ENCODE measurements at places on chromosomes 7 and 10. TPM values are rescaled to one million over a fixed set of nuclear protein-coding genes. Genes with fewer than 3 reads are reported as not detected.

GRCh38 chr7:127571741-127572505 lies 13.5 kb downstream of the GCC1 start:
- DNase-seq, result no peak

Gene VAX1
- total RNA-seq, result not detected

GRCh38 chr10:43669386-43669785 lies 20.7 kb upstream of the ZNF32 start:
- no peak for DNase-seq

DNA sequence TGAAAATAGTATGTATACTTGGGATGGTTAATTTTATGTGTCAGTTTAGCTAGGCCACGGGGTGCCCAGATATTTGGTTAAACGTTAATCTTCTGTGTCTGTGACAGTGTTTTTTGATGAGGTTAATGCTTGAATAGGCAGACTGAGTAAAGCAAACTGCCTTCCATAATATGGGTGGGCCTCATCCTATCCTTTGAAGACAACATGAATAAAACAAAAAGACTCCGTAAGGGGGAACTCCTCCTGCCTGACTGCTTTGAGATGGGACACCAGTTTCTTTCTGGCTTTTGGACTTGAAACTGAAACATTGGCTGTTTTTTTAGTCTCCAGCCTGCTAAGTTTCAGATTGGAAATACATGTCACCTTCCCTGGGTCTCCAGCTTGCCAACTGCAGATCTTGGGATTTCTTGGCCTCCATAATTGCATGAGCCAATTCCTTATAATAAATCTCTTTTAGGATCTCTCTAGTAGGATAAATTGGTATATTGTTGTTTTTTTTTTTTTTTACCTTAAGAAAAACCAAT lies 59.9 kb upstream of the GLCCI1 start:
- DNase-seq, result no peak

Gene PNPLA8
- total RNA-seq, result 30.7 TPM

- no peak for DNase-seq
Measured at GRCh38 chr7:141617280-141617679, 66.1 kb downstream of the AGK start.

DNA sequence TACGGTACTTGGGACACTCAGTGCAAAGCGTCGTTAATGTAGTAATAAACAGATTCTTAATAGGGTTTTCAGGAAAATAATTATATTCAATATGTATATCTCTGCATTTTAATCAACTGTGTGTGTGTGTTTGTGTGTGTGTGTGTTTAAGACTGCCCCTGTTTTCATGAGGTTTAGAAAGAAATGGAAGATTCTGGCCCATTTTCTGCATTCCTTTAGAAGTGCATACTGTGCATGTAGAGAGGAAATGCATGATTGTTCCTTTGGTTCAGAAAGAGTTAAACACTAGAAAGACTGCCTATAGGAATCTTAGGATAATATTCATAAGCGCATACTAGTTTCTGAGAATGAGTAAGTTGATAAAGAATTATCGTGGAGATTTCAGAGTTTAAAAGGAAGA lies 975 bp downstream of the CNTNAP2 start:
- no peak for DNase-seq

- no peak for DNase-seq
Measured at GRCh38 chr7:154231732-154232131, 179.5 kb downstream of the DPP6 start.

- no peak for DNase-seq
Measured at GRCh38 chr10:126227762-126228134, 160.5 kb downstream of the ADAM12 start.

- no peak for DNase-seq
Measured at GRCh38 chr7:106367018-106367420, 82.2 kb upstream of the NAMPT start.
